ENCODE measurements at places on chromosomes 1 and 21. TPM values are rescaled to one million over a fixed set of nuclear protein-coding genes. Genes with fewer than 3 reads are reported as not detected.

Gene VANGL2
- total RNA-seq: not detected

Gene FGR
- total RNA-seq: 0.21 TPM

Gene ZNF496
- 20.5 TPM for total RNA-seq

Gene CD84
- 15.4 TPM for total RNA-seq

Gene TMCC2
- total RNA-seq: 2.7 TPM

Gene EVI5
- 0.21 TPM for total RNA-seq

- H3K27me3 ChIP-seq: peaks cover 24% of the 10 kb centered on the region
- H3K36me3 ChIP-seq: no peaks in the 10 kb centered on the region
- H3K27ac ChIP-seq: no peak overlapping the region
- no peaks in the 10 kb centered on the region for H3K4me1 ChIP-seq
Measured at GRCh38 chr1:108521990-108522393, 37.9 kb upstream of the EEIG2 start.

DNA sequence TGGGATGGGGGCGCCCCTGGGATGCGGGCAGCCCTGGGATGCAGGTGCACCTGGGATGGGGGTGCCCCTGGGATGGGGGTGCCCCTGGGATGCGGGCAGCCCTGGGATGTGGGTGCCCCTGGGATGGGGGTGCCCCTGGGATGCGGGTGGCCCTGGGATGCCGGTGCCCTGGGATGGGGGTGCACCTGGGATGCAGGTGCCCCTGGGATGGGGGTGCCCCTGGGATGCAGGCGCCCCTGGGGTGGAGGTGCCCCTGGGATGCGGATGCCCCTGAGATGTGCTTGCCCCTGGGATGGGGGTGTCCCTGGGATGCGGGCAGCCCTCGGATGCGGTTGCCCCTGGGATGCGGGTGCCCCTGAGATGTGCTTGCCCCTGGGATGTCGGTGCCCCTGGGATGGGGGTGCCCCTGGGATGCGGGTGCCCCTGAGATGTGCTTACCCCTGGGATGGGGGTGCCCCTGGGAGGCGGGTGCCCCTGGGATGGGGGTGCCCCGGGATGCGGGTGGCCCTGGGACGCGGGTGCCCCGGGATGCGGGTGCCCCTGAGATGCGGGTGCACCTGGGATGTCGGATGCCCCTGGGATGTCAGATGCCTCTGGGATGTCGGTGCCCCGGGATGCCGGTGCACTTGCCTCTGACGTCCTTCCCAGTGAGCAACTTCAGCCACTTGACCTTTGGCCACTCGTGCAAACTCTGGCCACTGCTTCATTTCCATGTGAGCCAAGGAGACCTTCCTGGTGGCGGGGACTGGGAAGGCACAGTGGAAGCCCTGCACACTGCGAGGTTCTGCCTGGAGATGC lies 37.3 kb upstream of the SLC19A1 start:
- H3K27me3 ChIP-seq: peaks cover 2% of the 10 kb centered on the region
- H3K4me1 ChIP-seq: no peaks in the 10 kb centered on the region
- H3K36me3 ChIP-seq: no peaks in the 10 kb centered on the region
- no peak overlapping the region for H3K27ac ChIP-seq

DNA sequence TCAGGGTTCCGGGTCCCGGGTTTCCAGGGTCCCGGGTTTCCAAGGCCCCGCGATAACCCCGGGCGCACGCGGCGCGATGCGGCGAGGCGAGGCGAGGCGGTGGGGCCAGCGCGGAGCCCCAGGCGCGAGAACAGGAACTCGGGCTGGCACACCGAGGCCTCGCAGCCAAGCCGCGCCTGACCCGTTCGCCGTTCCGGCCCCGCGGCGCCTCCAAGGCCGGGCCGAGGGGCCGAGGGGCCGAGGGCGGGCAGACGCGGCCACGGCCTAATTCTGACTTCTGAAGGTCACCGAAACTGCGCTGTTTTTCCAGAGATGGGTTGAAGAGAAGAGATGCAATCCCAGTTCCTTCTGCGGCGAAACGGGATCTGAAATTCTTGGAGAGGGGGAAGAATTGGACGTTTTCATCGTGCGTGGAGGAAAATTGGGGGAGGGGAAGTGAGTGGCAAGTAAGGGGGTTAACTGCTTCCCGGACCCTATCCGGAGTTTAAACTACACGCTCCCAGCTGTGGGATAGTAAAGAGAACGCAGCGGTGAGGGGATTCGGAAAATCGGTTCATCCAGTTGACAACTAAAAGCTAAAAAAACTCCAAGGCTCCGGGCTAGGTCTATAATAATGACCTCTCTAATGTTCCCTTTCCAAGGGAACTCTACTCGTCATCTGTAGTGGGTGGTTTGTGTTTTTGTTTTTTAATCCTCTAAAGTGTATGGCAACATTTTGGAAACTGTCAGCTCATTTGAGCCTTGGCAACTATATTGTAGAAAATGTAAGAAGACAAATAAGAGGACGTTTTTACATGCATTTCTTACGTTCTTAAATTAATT lies 8.2 kb downstream of the TBX15 start:
- H3K4me1 ChIP-seq: peaks cover 7% of the 10 kb centered on the region
- H3K36me3 ChIP-seq: peaks cover 28% of the 10 kb centered on the region
- no peak overlapping the region for H3K27ac ChIP-seq
- H3K27me3 ChIP-seq: peaks cover 69% of the 10 kb centered on the region
- no peak overlapping the region for H3K4me3 ChIP-seq

- H3K4me3 ChIP-seq: no peak overlapping the region
- H3K27ac ChIP-seq: no peak overlapping the region
- no peaks in the 10 kb centered on the region for H3K36me3 ChIP-seq
- DNase-seq: no peak
- no peaks in the 10 kb centered on the region for H3K27me3 ChIP-seq
Measured at GRCh38 chr1:164619006-164619784, 60.2 kb downstream of the PBX1 start.

- no peak for DNase-seq
- no peak overlapping the region for H3K4me3 ChIP-seq
- no peak overlapping the region for H3K27ac ChIP-seq
- peaks cover 2% of the 10 kb centered on the region for H3K27me3 ChIP-seq
Measured at GRCh38 chr1:179803104-179803503, 60.0 kb downstream of the FAM163A start.

DNA sequence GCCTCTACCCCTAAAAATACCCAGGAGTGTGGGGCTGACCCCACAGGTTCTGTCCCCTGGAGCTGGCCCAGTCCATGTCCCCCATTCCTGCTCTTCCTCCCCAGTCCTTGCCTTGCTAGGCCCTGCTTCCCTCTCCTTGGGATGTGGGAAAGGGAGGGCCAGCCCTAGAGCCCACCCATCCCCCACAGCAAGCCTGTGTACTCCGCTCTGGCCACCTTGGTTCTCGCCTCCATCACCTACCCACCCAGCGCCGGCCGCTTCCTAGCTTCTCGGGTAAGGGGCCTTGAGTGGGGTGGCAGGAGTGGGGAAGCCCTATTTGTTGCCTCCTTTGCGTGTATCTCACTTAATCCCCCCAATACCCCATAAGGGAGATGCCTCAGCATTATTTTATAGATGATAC lies 6.7 kb downstream of the CLCNKB start:
- no peak overlapping the region for H3K27ac ChIP-seq
- no peak overlapping the region for H3K4me3 ChIP-seq
- peaks cover 3% of the 10 kb centered on the region for H3K27me3 ChIP-seq
- DNase-seq: no peak
- peaks cover 10% of the 10 kb centered on the region for H3K4me1 ChIP-seq
- H3K36me3 ChIP-seq: no peaks in the 10 kb centered on the region

DNA sequence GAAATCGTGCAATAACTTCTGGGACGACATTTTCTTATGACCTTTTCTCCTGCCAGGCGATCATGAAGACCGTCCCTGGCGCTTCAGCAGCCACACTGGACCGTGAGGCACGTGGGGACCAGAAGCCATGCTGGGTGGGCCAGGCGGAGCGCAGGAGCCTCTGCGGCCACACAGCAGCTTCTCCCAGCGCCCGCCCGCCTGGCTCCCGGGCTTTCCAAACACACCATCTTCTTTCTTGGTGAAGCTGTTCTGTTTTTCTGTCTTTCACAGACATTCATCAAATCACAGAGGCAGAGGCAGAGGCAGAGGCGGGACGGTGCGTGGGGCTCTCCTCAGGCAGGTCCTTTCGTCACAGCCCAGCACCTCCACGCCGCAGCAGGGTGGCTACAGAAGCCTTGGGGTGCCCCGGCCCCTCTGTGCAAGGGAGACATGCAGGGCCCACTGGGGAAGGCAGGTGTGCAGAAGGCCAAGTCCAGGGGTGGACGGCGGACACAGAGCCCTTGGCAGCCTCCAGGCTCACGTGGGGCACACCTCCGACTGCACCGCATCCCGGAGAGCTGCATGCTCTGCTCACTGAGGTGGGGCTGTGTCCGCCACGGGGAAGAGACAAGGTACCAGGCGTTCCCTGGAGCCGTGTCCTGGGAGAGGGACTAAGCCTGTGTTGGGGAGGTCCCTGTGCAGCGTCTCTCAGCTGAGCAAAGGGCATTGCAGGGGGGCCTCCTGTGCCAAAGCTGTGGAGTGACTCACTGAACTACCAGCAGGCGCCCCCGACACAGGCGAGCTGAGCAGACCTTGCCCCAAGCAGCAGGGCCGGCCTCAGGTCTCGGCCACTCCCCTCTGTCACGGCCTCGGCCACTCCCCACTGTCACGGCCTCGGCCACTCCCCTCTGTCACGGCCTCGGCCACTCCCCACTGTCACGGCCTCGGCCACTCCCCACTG lies 2.6 kb upstream of the TMEM240 start:
- no peak overlapping the region for H3K27ac ChIP-seq
- no peak for DNase-seq
- H3K27me3 ChIP-seq: no peaks in the 10 kb centered on the region
- H3K4me1 ChIP-seq: peaks cover 5% of the 10 kb centered on the region

DNA sequence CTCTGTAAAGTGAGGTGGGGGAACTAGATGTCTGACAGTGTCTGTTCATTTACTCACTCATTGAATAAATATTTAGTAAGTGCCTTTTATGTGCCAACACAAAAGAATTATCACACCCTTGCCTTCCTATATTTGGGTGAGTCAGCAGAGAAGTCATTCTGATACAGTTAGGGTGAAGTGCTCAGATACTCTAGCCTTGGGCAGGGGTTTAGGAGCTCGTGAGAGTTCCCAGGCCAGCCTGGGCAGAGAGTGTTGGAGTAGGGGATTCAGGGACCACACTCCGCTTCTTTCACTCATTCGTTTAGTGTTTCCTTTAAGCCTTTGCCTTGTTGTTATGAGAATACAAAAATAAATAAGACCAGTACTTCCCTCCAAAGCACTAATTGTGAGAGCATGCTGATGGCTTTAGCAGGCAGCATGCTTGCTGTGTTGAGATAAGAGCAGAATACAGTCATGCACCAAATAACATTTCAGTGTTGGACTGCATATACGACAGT lies 83.9 kb downstream of the DYRK1A start:
- DNase-seq: no peak
- no peak overlapping the region for H3K4me3 ChIP-seq
- H3K27ac ChIP-seq: peak overlapping the region; percentile 37

DNA sequence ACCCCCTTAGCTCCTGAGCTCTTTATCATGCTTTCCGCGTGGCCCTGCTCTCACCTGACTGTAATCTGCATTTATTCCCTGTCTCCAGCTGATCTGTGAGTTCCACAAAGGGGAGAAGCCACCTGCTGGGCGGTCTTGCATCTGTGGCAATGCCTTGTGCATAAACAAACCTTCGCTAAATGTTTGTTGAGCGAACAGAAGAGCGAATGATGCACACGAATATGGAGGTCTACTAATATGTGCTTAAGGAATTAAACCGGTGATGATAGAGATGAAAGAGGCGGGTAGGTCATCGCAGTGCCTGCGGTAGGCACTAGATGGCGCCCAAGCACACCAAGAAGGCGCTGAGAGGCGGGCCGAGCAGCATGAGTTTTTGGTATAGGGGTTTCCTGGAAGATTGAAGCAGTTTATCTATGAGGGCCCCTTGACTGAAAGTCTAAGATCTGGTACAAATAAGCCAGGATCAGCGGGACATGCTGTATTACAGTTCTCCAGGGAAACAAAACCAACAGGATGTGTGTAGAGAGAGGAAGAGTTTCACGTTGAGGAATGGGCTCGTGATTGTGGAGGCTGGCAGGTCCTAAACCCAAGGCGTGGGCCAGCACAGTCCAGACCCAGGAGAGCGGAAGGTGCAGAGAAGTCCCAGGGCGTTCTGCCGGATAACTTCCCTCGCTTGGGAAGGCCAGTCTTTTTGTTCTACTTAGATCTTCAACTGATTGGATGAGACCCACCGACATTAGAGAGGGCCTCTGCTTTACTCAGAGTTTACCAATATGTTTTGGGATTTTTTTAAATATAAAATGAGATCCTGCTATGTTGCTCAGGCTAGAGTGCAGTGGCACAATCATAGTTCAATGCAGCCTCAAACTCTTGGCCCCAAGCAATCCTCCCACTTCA lies 34.7 kb downstream of the TOMM20 start:
- peaks cover 19% of the 10 kb centered on the region for H3K4me1 ChIP-seq
- H3K27ac ChIP-seq: peak overlapping the region; percentile 60
- H3K36me3 ChIP-seq: no peaks in the 10 kb centered on the region
- DNase-seq: peak; percentile 89
- H3K27me3 ChIP-seq: peaks cover 5% of the 10 kb centered on the region
- no peak overlapping the region for H3K4me3 ChIP-seq

GRCh38 chr1:184416946-184417345 lies 30.1 kb downstream of the C1orf21 start:
- H3K4me3 ChIP-seq: no peak overlapping the region
- H3K36me3 ChIP-seq: no peaks in the 10 kb centered on the region
- H3K27me3 ChIP-seq: peaks cover 4% of the 10 kb centered on the region
- no peak overlapping the region for H3K27ac ChIP-seq
- no peak for DNase-seq
